ENCODE measurements at places on chromosomes 6 and 20.

GRCh38 chr6:10668126-10668917 is 26.1 kb downstream of the C6orf52 start:
- DNase-seq: no peak

DNA sequence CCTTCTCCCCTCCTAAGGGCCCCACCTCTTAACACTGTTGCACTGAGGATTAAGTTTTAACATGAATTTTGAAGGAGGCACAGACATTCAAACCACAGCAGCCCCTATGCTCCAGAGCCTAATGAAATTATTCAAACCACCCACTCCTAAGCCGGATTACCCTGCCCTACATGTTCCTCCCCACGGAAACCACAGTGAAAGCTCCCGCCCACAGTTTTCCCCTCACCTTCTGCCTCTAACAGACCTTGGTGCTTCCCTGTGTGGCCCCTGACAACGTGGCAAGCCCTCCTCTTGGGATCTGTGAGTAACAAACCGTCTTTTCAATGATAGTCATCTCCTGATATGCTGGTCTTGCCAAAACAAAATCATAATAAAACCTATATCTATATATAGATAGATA is 74.8 kb downstream of the RIN2 start:
- DNase-seq: no peak

GRCh38 chr6:155011809-155012291 is 16.7 kb downstream of the TIAM2 start:
- no peak for DNase-seq

DNA sequence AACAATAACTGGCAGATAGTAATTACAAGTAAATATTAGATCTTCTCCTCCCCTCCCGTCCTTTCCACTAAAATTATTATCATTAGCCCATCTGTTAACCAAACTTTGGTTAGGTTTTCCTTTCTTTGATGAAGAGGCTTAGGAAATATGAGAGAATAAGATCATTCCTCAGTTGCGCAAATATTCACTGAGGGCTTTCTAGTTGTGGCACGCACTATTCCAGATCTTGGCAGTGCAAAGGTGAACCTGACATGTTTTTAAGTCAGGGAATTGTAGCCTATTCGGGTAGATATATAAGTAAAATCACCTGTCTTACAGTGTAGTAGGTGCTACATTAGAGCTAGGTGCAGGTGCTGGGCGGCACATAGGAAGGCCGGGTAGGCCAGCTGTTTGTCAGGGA is 31.1 kb downstream of the RNF217 start:
- DNase-seq: no peak

DNA sequence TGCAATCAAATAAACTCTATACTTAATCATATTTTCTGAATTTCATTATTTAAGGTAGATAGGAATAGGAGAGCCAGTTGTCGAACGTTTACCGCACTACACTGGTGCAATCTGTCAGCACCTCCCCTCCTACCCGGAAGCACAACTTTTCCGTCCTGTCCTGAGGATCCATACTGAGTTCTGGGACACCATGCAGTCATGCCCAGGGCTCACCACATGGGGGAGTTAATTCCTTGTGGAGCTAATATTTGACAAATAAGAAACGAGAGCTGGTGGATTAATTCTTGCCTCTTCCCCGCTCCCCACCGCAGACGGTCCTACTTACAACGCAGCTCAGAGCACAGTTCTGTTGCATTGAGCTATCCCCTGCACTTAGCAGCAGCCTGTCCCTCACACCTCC is 107.7 kb upstream of the RALGAPA2 start:
- peak; percentile 54 for DNase-seq

GRCh38 chr20:50229156-50229607 is 38.6 kb downstream of the CEBPB start:
- DNase-seq: no peak

DNA sequence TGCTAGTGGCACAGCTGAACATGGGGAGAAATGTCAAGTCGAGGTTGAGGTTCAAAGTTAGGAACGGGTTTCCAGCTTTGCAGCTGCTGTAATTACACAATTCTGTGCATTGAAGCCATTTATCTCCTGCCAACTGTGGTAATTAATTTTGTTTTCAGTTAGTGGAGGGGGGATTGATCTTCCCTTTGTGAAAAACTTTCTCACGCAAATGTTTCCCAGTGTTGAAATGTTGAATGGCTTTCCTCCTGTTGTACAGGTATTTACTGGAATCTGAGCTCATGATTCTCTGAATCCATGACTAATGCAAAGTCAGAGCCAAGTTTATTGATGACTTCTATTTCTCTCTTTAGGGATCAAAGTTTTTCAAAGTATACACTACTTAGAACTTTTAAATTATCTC is 198.4 kb upstream of the SLC35B3 start:
- no peak for DNase-seq

- DNase-seq: peak; percentile 33
Measured at GRCh38 chr6:87436435-87436834, 28.7 kb downstream of the CFAP206 start.

DNA sequence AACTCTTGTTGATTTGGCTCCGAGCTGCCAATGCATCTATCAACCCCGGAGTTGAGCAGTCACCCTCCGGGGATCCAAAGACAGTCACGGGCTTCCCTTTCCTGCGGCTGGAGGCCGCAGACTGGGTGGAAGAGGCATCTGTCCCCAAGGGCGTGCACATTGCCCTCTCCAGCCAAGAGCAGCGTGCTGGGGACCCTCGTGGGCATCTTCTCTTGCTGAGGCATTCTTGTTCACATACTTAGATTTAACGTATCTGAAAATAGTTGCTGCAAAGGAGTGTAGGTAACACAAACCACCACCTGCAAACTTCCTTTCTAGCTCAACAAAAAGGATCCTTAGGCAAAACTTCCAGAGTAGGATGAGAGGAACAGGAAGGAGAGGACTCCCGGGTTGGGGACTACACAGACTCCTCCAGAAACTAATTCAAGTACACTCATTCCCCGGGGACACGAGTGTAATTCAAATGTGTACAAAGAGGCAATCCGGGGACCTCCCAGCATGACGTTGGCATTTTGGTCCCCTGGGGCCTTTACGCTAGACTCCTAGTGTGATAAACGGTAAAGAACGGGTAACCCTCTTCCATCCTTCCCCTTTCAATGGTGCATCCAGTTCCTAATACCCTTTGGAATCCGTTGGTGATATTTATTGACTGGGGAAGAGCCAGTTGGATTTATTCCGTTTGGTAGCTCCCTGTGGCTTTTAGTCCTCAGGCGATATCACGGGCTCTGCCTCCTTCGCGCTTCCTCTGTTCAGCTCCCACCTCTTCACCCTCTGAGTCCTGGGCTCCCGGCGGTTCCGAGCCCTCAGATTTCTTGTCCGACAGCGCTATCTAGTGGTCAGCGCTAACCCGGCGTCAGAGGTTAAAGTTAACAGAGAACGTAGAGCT is 2.7 kb upstream of the COL12A1 start:
- DNase-seq: peak; percentile 85

GRCh38 chr20:38303908-38304379 is at the start of gene BPI:
BPI (plus strand) TSS chr20:38304156; CDS start chr20:38304224, 68 bp downstream.
- no peak for DNase-seq

- DNase-seq: no peak
Measured at GRCh38 chr20:25230166-25230831, 17.6 kb upstream of the PYGB start.

DNA sequence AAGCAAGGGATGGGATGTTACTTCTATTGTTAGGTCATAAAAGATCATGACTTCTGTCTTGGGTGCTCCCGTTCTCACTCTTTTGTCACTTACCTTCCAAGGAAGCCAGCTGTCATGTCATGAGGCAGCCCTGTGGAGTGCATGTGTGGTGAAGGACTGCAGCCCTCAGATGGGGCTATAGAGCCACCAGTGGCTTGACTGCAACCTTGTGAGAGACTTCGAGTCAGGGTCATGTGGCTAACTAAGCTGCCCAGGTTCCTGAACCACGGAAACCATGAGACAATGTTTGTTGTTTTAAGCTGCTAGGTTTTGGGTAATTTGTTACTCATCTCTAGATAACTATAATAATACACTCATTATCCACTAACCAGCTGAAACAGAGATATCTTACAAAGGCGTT is 477.1 kb downstream of the BTBD3 start:
- DNase-seq: no peak

DNA sequence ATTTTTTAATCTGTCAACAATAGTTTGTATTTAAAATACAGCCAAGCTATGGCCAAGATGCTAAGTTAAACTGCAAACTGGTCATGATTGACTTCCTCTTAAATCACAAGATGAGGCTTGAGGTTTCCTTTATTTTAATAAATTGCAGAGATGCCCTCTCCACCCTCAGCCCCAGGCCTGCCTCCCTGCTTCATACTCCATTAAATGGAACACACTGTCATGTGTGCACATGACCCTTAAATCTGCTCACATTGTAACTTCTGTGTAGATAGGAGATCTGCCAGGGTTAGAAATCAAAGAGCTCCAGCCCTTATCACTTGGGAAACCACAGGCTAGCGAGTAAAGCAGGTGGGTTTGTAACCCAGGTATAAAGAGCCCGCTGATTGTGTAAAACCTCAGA is 20.8 kb downstream of the DUSP22 start:
- no peak for DNase-seq

- DNase-seq: no peak
Measured at GRCh38 chr6:44086931-44087574, 40.2 kb downstream of the MRPL14 start.

- no peak for DNase-seq
Measured at GRCh38 chr6:40343318-40343876, 243.8 kb downstream of the LRFN2 start.

- DNase-seq: no peak
Measured at GRCh38 chr20:24109537-24109936, 121.0 kb upstream of the GGTLC1 start.

DNA sequence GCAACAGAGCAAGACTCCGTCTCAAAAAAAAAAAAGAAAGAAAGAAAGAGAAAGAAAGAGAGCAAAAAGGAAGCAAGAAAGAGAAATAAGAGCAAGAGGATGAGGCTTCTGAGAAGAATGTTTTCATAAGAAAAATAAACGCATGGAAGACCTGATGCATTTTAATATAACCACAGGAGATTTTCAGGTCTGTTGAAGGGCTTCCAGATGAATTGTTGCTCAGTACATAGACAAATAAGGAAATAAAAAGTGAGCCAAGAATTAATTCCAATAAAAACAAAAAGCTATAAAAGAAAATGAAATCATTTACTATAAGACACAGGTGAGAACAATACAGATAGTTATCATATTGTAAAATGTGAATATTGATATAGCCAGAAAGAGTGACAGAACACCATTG is 43.5 kb downstream of the PERP start:
- DNase-seq: no peak

- no peak for DNase-seq
Measured at GRCh38 chr20:25306991-25307903, 59.4 kb downstream of the PYGB start.

- no peak for DNase-seq
Measured at GRCh38 chr6:20771409-20771808, 237.2 kb downstream of the CDKAL1 start.

DNA sequence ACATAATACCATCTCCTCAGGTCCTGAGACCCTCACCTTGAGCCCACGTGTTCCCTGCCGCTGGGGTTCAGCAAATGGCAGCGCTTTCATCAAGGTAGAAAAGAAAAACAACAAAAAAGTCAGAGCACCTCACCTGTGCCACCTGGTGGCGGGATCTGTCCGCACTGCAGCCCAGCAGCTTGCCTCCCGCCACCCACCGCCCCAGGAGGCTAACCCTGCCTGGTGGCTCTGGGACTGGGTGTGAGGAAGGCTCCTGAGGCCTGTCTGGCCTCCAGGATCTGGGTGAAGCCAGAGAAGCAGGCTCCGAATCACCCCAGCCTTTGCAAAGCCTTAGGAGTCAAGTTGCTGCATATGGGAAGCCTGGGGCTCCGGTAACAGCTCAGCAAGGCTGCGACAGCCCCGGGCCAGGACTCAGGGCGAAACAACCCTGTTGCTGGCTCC is 270.8 kb downstream of the BMP7 start:
- no peak for DNase-seq

- DNase-seq: no peak
Measured at GRCh38 chr20:55135923-55136322, 660.5 kb downstream of the DOK5 start.

- DNase-seq: no peak
Measured at GRCh38 chr6:52538252-52538900, 38.5 kb downstream of the TRAM2 start.

DNA sequence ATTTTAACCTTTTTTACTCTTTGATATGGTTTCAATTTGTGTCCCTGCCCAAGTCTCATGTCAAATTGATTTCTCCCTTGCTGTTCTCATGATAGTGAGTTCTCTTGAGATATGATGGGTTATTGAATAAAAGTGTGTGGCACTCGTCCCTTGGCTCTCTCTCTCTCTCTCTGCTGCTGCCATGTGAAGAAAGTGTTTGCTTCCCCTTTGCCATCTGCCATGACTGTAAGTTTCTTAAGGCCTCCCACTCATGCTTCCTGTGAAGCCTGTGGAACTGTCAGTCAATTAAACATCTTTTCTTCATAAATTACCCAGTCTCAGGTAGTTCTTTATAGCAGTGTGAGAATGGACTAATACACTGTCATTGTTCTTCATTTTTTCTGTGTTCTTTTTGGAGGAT is 48.5 kb downstream of the LIN28B start:
- no peak for DNase-seq

DNA sequence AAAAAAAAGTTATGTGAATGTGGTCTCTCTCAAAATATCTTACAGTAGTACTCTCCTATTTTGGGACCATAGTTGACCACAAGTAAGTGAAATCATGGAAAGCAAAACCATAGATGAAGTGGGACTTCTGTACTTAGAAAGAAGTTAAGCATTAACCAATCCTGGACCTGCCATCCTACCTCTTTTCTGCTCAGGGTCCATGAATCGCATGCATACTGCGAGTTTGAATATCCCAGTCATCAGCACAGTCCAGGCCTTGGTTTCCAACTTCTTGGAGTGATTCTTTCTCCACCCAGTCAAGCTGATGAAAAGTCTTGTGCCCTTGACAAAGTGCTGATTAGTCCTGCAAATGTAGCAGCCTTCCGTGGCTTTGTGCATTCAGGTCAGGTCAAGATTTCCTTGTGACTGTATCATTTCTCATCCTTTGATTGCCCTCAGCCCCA is 46.0 kb downstream of the RNF217 start:
- no peak for DNase-seq

DNA sequence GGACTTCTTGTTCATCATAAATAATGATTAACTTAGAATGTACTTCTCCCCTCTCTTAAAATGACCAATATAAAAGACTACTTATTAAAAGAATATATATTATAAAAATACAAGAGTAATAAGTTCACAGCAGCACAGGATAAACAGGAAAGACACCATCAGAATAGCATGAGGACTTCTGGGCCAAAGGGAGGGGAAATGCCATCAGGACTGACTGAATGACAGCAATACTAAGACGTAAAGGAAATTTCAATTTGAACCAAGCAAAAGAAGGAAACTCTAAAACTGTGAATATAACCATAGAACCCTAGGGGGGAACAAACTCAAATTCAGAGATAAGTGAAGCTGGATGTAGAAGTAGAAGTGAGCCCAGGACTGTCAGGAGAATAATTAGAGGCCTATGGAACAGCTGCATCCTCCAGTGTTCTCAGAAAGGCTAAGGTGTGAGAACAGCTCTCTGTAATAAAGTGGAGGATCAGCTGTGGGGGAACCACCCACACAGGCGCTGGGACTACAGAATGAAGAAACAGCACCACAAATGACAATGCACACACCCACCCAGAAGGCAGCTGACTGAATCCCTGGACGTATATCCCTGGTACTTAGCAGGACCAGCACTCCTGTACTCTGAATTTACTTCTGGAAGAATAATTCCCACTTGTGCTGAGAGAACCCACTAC is 37.8 kb downstream of the ZHX3 start:
- DNase-seq: peak; percentile 28
